ENCODE measurements at places on chromosomes 3 and 15.

GRCh38 chr3:156052115-156052514, 68.3 kb upstream of the KCNAB1 start:
- no peak overlapping the region for H3K4me3 ChIP-seq
- DNase-seq: no peak
- H3K4me1 ChIP-seq: no peaks in the 10 kb centered on the region
- no peaks in the 10 kb centered on the region for H3K27me3 ChIP-seq
- H3K36me3 ChIP-seq: no peaks in the 10 kb centered on the region

DNA sequence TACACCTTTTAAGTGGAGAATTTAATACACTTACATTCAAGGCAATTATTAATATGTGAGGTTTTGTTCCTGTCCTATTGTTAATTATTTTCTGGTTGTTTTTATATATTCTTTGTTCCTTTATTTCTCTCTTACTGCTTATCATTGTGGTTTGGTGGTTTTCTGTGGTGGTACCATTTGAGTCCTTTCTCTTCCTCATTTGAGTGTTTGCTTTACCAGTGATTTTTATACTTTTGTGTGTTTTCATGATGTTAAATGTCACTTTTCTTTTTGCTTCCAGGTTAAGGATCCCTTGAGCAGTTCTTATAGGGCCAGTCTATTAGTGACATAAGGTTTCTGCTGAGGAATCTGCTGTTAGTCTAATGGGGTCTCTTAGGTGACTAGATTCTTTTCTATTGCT, 116.5 kb downstream of the LRRK1 start:
- no peaks in the 10 kb centered on the region for H3K4me1 ChIP-seq
- DNase-seq: no peak
- H3K27ac ChIP-seq: no peak overlapping the region
- no peak overlapping the region for H3K4me3 ChIP-seq

GRCh38 chr3:52046186-52046901, 10.0 kb downstream of the DUSP7 start:
- H3K27me3 ChIP-seq: no peaks in the 10 kb centered on the region
- H3K27ac ChIP-seq: peak overlapping the region; percentile 90
- H3K4me1 ChIP-seq: peaks cover 9% of the 10 kb centered on the region
- DNase-seq: peak; percentile 80

DNA sequence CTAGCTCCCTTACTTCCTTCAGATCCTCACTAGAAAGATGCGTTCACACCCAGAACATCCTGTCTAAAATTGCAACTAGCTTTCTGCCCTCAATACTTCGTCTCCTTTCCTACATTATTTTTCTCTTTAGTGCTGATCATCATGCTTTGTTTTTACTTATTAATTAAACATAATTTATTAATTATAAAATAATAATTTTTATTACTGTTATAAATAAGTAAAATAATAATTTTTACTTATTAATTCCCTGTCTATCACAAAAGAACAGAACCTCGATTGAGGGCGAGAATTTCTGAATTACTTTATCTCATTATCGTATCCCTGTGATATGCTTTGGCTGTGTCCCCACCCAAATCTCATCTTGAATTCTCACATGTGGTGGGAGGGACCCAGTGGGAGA, 41.3 kb downstream of the GOLIM4 start:
- H3K36me3 ChIP-seq: no peaks in the 10 kb centered on the region
- no peaks in the 10 kb centered on the region for H3K27me3 ChIP-seq
- H3K4me3 ChIP-seq: no peak overlapping the region
- H3K27ac ChIP-seq: no peak overlapping the region
- DNase-seq: no peak

DNA sequence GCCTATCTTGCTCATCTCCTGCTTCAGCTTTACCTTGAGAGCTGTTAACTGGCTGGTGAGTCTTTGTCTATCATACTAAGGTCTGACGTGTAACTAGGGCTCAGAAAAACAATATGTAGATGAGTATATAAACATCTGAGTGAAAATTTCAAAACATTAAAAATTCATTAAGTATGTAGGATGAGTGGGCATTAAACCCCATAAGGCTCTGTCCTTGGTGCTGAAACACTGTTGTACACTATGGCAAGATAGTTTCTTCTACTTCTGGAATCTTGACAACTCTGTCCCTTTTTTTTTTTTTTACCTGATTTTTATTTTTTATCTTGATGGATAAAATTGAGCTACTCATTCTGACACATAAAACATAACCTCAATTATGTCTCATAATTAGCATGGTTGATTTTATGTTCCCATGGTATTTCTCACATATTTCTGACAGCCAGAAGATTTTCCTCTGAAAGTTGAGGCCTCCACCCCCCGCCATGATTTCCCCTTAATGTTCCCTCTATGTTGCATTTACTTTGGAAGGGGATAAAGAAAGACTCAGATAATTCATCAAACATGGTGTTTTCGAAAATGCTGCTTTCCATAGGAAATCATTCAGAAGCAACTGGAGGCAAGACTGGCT, 54.3 kb downstream of the DGKG start:
- no peak for DNase-seq
- H3K27ac ChIP-seq: no peak overlapping the region
- peaks cover 22% of the 10 kb centered on the region for H3K36me3 ChIP-seq
- no peaks in the 10 kb centered on the region for H3K27me3 ChIP-seq
- H3K4me1 ChIP-seq: no peaks in the 10 kb centered on the region

- H3K36me3 ChIP-seq: no peaks in the 10 kb centered on the region
- no peaks in the 10 kb centered on the region for H3K4me1 ChIP-seq
- DNase-seq: no peak
- H3K27ac ChIP-seq: no peak overlapping the region
- H3K4me3 ChIP-seq: no peak overlapping the region
These were observed 6.1 kb downstream of the OR5H15 start for GRCh38 chr3:98172621-98173020.

DNA sequence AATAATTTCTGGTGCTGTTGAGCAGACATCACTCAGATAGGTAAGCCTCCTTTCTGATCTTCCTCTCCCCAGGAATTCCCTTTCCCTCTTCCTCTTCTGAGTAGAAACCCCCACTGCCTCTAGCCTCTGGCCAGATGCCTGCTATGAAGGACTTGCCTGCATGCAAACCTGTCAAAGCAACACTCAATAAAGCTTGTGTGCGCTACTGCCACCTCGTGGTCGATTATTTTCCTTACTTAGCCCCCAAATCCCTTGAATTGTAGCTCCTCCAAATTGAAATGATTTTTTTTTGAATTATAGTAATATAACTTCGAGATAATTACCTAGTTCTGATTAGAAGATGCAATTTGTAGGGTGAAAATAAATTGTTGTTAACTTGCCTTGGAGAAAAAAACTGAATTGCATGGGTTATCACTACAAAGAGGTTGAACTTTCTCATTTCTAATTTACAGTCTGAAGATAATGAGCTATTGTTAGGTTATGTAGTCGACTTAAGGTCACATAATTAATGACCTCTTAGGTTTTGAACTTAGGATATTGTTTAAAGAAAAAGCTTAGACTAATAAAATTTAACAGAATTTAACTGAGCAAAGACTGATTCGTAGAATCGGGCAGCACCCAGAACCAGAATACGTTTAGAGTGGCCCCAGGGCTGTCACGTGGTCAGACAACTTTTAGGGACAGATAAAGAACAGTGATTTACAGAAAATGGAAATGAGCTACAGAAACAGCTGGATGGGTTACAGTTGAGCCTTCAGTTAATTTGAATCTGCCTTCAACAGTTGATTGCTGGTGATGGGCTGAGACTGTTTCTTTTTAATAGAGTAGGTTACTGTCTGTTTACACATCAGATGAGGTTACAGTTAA, 269.3 kb downstream of the ARPP21 start:
- no peaks in the 10 kb centered on the region for H3K27me3 ChIP-seq
- H3K4me1 ChIP-seq: no peaks in the 10 kb centered on the region
- no peak overlapping the region for H3K4me3 ChIP-seq
